ENCODE measurements at places on chromosomes 16 and 17.

- no peak for DNase-seq
Measured at GRCh38 chr17:56667925-56668458, 74.5 kb downstream of the NOG start.

DNA sequence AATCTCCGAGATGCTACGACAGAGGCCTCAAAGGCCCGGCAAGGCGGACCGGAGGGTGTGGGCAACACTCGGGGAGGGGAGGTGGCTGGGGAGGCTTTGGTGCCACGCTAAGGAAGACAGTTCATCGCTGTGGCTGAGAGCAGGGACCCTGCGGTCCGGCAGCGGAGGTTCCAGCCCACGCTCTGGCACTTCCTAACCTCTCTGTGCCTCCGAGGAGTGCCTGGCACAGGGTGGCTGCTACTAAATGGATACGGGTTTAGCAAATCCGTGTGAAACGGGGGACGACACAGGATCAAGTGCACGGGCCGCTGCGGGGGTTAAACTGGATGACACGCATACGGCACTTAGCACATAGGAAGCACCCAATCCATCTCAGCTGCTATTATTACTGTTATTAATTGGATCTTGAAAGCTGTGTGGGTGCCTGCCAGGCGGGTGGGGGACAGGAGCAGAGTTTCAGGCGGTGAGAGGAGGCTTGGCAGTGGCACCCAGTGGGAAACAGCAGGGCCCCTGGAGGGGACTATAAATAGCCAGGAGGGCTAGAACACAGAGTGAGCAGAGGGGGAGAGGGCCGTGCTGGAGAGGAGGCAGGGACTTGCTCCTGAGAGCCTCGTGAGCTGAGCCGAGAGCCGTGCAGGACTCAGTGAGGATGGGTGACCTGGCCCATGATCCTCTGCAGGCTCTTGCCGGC lies 45.0 kb downstream of the ABR start:
- no peak for DNase-seq

DNA sequence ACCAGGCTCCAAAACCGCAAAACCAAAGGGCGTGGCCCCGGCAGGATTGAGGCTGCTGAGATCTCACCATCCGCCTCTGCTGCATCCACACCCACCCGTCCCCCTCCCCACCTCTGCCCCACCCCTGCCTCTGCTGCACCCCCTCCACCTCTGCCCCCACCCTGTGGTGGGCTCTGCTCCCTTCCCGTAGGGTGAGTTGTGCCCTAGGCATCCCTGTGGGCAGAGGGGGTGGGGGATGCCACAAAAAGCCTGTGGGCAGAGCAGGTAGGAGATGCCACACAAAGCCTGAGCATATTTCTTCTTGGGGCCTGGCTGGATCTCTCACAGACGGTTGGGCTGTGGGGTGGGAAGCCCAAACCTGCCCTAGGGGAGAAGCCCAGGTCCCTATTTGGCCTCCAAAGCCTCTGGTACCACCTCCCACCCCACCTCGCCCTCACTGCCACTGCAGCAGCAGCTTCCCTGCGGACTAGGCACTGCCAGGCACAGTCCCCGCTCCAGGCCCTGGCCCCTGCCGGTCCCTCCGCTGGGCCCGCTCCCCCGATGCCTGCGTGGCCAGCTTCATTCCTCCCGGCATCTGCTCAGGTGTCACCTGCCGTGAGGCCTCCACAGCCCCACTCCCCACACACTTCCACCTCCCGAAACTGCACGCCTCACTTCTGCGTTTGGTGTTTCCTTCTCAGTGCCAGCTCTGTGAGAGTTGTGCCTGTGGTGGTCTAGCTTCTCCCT lies 11.3 kb upstream of the PABPN1L start:
- no peak for DNase-seq

DNA sequence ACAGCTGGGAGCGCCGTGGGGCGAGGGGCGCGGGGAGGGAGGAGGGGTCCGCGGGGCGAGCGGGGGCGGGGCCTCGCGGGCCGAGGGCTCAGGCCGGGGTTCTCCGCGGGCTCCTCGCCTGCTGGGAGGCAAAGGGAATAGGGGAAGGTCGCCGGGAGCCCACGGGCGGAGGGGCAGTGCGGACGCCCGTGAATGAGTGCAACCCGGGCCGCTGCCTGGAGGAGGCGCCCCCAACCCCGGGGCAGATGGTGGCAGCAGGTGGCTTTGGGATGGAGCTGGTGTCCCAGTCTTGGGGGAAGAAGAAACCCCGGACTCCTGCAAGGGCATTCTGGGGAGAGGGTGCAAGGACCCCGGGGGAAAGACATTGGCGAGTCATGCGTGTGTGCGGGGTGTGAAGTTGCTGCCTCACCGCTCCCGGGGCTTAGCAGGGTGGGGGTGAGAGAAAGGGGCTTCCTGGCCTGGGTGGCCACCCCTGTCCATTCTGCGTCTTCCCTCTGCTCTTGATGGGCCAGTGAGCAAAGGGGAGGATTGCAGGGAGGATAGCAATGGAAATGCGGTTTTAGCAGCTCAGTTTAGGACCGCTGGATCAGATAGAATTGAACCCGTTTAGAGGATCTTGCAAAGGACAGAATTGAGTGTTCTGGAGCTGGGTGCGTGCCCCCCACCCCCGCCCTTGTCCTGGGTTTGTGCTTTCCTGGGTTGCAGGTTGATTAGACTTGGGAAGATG lies 526 bp downstream of the KIAA0513 start:
- no peak for DNase-seq

DNA sequence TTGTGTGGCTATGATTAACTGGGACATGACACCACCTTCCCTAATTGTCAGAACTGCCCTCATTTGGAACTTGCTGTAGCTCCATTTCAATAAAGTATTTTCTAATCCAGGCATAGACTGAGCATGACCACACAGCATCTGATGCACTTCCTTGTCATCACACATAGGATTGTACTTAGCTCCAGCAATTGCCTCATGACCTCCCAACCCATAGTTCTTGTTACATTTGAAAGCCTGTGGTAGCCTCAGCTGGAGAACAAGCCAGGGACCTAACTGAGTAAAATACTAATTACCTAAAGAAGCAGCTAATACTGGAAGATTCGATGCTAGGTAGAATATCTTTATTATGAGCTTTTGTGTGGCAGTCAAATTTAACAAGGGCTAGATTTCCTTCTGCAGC lies 187.3 kb upstream of the KIF2B start:
- no peak for DNase-seq

GRCh38 chr17:5745111-5745813 lies 161.0 kb upstream of the NLRP1 start:
- no peak for DNase-seq

GRCh38 chr16:51244887-51245657 lies 94.0 kb upstream of the SALL1 start:
- no peak for DNase-seq

DNA sequence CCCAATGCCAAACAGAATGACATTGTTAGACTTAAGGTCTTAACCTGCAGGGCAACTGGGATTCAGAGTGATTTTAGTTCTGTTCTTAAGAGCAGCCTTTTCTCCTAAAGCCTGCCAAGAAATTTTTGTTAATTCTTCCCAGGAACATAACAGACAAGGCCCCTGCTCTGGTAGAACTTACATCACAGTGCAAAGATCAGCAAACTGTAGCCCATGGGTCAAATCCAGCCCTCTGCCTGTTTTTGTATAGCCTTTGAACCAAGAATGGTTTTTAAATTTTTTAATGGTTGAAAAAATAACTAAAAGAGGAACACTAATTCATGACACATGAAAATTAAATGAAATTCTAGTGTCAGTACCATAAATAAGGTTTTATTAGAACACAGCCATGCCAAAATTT lies 3.8 kb downstream of the ACSM3 start:
- no peak for DNase-seq

GRCh38 chr17:30975042-30975820 lies 4.4 kb downstream of the RNF135 start:
- no peak for DNase-seq

- no peak for DNase-seq
Measured at GRCh38 chr16:11004351-11004750, 60.0 kb downstream of the CLEC16A start.

- no peak for DNase-seq
Measured at GRCh38 chr17:67056746-67057490, 12.6 kb downstream of the CACNG1 start.

DNA sequence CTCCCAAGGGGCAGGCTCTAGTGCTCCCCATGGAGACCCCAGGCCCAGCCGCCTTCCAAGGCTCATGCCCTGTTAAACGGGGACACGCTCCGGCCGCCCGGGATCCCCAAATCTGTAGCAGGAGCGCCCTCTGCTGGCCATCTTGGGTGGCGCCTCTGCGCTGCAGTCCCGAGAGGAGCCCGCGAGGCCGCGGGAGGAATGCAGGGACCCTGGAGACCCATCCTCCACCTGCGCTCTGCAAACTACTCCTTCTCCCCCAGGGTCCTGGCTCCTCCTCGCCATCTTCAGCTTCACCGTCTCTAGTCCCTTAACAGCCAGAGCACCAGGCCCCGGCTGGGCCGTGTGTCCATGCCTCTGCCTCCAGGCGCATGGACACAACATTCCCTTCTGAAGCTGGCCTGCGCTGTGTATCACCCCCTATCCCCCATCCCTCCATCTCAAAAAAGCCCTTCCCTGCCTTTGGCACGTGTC lies 23.6 kb upstream of the KRT17 start:
- DNase-seq: peak; percentile 98

- no peak for DNase-seq
Measured at GRCh38 chr17:39177256-39177655, 11.3 kb upstream of the ARL5C start.

- DNase-seq: no peak
Measured at GRCh38 chr16:47073223-47074155, 70.3 kb downstream of the NETO2 start.

DNA sequence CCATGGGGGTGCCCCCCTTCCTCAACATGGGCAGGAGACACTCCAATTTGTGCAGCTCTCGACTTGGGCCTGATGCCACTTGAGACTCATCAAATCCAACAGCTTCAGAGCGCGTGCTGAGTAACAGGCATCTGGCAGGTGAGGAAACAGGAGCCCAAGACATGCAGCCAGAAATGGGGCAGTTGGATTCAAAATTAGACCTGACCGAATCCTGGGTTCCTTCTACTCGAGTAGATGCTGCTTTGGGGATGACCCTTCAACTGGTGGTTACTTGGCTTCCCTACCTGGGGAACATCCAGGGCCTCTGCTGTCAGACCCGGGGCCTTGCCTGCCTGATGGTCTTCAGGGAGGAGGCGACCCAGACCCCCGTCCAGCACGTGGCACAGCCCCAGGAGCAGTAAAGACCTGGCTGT lies 488 bp upstream of the NTN3 start:
- no peak for DNase-seq

GRCh38 chr17:55661256-55661758 lies 61.4 kb downstream of the TMEM100 start:
- no peak for DNase-seq

DNA sequence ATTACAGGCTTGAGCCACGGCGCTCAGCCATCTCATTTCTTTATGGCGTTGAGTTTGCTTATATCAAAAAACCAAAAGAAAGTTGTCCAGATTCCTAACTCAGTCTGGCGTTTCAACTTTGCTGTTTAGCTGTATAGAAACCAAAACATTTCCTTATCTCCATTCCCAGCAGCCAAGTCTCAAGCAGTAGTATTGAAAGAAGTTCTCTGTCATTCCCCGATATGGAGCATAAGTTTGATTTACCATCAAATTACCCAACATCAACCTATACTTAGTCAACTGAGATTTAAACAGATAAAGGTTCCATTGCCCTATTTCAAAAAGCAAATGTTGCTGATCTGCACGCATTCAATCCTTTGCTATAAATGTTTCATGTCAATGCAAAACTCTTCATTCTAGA lies 27.5 kb upstream of the RAB11FIP4 start:
- no peak for DNase-seq

- no peak for DNase-seq
Measured at GRCh38 chr17:38415250-38416194, 12.7 kb upstream of the ARHGAP23 start.

GRCh38 chr17:19014628-19015215 lies 10.2 kb upstream of the FAM83G start:
- DNase-seq: no peak

DNA sequence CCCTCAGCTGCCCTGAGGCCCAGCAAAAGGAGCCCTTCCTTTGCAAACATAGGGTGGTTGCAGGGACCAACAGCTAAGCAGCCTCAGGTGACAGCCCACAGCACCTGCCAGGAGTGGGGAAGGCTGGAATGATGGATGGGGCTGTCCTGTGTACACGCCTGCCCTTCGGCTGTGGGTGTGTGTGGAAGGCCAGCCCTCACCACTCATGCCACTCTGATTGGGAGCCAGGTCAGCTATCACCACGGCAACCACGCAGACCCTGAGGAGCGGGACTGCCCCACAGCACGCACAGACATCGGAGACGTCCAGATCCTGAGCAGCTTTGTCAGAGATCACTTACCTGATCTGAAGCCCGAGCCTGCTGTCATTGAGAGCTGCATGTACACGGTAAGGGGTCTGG lies 11.9 kb downstream of the PIPOX start:
- DNase-seq: no peak

DNA sequence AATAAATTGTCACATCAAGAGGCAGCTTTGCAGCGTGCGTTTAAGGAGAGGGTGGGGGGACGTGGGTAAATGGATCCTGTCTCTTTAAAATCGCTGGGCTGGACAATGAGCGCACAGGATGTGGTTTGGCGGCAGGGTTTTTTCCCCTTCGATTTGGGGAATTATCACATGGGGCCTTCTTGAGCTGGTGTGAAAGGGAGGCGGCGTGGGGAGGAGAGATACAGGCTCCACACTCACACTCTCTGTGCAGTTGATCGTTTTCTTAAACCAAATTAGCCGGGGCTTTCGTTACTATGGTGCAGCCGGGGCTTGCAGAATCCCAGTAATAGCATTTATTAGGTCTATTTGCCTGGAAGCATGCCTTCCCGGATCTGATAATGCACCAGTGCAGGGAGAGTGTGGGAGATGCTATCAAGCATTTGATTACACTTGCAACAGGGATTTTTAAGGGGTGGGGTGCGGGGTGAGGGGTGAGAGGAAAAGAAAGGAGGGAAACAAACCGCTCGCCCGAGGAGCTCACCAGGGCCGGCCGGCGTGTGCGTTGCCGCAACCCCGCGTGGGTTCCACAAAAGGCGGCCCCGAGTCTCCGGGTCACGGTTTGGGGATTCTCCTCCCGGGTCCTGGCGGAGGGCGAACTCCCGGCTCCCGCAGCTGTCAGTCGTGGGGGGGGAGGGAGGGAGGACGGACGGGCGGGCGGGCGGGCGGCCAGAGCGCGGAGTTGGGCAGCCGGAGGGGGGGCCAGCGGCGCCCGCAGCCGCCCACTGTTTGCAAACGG lies 58.8 kb upstream of the GSE1 start:
- DNase-seq: peak; percentile 89
